Gastrocnemius medialis (tissue), 4 donors: ENCODE measurements at places on chromosomes 2 and 18. TPM values are rescaled to one million over a fixed set of nuclear protein-coding genes. Genes with fewer than 3 reads are reported as not detected.

SH2D6 gene
- not detected for total RNA-seq

DARS1 gene
- total RNA-seq, result 86.2 TPM

DNA sequence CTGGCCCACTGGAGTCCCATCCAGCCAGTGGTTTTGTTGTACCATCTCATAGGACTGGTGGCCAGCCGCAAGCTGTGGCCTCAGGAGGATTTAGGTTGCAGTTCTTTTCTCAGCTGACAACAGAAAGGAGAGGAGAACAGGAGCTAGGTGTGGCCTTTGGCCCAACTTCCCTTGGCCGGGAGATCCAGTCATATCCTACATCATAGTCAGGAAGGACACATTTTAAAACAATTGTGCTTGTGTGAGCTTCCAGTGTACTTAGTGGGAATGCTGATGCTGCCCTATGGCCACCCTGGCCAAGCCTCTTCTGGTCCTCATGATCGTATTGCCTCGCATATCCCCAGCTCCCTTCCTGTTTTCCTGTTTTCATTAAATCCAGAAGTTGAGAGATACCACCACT is 98.1 kb downstream of the WDSUB1 start:
- no peak overlapping the region for H3K27ac ChIP-seq
- no peaks in the 10 kb centered on the region for H3K27me3 ChIP-seq
- no peak overlapping the region for H3K4me3 ChIP-seq
- no peak for DNase-seq
- no peaks in the 10 kb centered on the region for H3K36me3 ChIP-seq

- H3K4me3 ChIP-seq, result no peak overlapping the region
- no peaks in the 10 kb centered on the region for H3K36me3 ChIP-seq
- DNase-seq, result no peak
- no peaks in the 10 kb centered on the region for H3K27me3 ChIP-seq
Measured at GRCh38 chr2:190847504-190848081, 33.0 kb upstream of the GLS start.

DNA sequence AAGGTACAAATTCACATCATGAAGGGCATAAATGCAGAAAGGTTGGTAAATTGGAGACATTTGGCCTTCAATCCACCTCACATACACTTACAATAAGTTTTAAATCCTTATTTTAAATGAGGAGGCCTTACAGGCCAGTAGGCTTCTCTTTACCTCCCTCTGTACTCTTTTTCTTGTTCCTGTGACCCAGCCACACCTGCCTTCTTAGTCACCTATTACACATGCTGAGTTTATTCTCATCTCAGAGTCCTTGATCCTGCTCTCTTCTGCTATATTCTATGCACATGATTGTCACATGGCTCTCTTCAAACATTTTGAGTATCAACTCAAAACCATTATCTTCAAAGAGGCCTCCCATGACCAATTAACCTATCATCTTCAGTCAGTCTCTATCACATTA is 491.5 kb downstream of the SATB2 start:
- H3K36me3 ChIP-seq, result no peaks in the 10 kb centered on the region
- no peaks in the 10 kb centered on the region for H3K27me3 ChIP-seq
- no peak overlapping the region for H3K27ac ChIP-seq
- H3K4me3 ChIP-seq, result no peak overlapping the region
- DNase-seq, result no peak
- H3K4me1 ChIP-seq, result no peaks in the 10 kb centered on the region
